Cerebellar nuclear complex (tissue), 1 donor: ENCODE measurements at places on chromosomes 1 and 21.

DNA sequence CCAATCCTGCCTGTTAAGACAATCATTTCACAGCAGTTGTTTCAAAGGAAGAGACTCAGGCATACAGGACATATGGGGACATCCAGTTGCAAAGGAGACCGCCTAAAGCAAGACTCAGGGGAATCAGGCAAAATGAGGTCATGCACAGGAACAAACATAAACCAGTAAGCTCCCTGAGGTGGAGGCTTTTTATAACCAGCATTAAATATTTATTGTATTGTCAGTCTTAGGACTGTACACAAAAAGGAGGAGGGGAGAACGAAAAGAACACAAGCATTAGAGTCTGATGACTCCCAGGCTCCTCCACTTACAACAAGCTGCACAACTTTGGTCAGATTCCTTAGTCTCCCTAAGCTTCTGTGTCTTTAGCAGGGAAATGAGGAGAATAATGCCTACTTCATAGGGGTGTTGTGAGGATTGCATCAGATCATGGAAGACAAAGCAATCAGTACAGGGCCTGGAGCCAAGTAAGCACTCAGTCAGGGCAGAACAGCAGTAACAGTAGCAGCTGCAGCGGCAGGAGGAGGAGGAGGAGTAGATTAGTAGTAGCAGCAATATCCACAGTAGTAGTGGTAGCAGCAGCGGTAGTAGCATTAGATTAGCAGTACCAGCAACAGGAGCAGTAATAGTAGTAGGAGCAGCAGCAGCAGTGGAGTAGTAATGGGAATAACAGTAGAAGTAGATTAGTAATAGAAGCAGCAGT, 54.2 kb upstream of the SPATA6 start:
- DNase-seq, result no peak

GRCh38 chr1:235933017-235933765, 66.5 kb upstream of the LYST start:
- no peak for DNase-seq

DNA sequence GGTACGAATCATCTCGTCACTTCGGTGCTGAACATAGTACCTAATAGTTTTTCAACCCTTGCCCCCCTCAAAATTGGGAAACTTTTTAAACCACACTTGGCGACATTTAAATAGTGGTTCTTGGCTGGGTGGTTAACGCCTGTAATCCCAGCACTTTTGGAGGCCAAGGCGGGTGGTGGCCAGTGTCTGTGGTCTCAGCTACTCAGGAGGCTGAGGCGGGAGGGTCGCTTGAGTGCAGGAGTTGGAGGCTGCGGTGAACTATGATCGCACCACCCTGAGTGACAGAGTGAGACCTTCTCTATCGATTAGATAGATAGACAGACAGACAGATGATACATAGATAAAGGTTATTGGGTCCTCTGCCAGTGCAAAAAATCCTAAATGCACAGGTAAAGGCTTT, 55.5 kb upstream of the RASAL2 start:
- no peak for DNase-seq

DNA sequence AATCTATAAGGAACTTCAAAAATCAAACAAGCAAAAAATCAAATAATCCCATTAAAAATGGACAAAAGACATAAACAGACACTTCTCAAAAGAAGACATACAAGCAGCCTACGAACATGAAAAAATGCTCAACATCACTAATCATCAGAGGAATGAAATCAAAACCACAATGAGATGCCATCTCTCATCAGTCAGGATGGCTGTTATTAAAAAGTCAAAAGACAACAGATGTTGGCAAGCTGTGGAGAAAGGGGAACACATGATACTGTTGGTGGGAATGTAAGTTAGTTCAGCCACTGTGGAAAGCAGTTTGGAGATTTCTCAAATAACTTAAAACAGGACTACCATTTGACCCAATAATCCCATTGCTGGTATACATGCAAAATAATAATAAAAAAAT, 226.4 kb downstream of the S1PR1 start:
- no peak for DNase-seq

GRCh38 chr1:104468282-104468681, 718.6 kb downstream of the AMY1C start:
- DNase-seq, result no peak
